Activated naive CD4-positive, alpha-beta T cell treated with anti-CD3 and anti-CD28 coated beads, Interleukin-2, amount 10 ng/mL, durations not matched to agents 7 days and 5 days (primary cell): ENCODE measurements at places on chromosomes 2 and 18.

GRCh38 chr18:50410008-50410407, 35.2 kb downstream of the SKA1 start:
- no peak for DNase-seq

- no peak for DNase-seq
Measured at GRCh38 chr18:40367576-40367975, 1587.5 kb upstream of the PIK3C3 start.

DNA sequence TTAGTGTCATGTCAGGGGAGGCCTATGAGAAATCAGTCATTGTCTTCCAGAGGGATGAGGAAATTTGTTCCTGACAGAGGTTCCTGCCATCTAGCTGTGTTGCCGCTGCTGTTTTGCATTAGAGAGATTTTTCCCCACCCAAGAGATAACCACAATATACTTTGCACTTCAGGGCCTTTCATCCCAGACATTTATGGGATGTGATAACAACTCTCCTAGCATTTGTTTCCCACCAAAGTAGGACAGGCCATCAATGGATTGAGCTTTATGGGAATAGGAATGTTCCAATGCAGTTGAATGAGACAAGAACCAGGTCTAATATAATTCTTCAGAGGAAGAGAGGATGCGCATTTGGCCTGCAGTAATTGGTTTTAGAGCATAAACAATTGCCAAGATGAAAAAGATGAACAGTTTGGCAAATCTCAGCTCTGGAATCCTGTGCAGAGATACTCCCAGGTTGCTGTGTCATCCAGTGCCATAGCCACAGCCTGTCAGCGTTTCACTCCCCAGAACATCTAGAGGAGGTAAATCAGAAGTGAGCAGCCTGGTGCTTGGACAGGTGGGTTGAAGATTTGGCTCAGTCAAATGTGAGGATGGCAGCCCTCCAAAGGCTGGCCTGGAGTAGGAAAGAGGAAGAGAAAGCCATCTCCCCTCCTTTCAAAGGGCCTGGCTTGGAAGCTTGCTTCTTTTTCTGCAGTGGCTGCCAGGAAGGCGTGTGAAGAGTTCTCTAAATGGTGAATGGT, 93.7 kb upstream of the SETBP1 start:
- no peak for DNase-seq

DNA sequence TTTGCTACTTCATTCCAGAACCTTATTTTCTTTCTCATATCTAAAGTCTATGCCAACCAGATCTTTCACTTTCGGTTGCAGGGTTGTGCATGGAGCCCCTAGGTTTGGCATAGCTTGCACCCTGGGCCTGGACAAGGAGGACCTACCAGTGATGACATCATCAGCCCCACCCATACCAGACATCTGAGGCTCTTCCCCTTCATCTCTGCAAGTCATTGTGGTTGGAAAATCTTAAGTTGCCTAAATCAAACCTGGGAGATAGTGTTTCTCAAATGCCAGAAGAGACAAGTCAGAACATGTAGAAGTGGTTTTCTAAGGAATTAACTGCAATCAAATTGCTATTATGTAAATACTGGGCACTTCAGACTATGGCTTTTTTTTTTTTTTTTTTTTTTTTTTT, 363.3 kb downstream of the ZNF516 start:
- no peak for DNase-seq

DNA sequence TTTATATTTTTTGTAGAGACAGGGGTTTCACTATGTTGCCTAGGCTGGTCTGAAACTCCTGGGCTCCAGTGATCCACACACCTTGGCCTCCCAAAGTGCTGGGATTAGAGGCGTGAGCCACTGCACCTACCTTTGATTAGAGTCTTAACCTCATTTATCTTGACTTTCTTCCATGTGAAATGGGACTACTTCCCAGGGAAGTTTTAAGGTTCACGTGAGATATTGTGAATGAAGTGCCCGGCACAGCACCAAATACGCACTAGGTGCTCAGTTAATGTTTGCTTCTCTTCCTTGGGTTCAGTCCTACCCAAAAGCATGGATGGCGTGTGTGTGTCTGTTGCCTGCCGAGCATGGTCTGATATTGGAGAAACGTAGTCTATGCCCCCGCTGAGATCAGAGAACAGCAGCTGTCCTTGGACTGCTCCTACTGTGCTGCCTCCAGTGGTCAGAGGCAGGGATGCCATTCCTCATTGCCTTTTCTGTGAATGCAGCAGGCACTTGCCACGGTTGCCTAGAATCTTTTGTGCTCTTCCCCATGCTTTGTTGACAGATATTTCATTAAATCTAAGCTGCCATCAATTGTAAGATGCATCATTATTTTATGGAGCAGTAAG, 12.3 kb upstream of the TFCP2L1 start:
- DNase-seq, result no peak
